ENCODE measurements at places on chromosomes 3 and 15. TPM values are rescaled to one million over a fixed set of nuclear protein-coding genes. Genes with fewer than 3 reads are reported as not detected.

DNA sequence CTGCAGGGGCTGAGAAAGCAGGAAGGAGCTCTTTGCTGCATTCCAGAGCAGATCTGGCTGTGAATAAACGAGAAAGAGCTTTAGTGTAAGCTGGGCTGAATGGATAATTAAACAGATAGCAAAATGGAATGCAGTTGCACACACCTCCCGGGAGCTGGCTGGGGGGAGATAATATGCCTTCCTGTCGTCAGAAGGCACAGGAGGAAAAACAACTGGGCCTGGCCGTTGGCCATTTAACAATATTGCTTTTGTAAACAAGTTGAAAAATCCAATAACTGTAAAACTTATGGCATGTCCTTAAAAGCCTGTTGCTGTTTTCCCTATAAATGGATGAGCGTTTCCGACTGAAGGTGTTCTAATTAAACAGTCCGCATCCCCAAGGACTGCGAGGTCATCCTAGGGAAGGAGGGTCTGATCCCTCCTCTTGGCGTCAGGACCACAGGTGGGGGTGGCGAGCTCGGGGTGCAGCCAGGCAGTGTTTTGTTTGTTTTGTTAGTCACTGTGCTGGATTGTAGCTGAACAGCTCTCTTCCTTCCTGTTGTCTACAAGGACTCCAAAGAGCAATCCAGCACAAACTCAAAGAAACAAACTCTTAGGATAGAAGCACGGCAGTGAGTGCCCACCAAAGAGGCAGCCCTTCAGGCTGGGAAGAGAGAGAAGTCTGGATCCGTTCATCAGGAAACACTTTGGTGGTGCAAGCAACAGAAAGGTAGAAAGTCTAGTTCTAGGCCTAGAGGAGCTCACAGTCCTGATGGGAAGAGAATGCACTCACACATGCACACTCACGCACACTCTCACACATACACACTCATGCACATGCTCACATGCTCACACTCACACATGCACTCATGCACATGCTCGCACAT is 133.4 kb upstream of the SMAD3 start:
- no peak overlapping the region for H3K27ac ChIP-seq
- H3K36me3 ChIP-seq: no peaks in the 10 kb centered on the region
- peaks cover 5% of the 10 kb centered on the region for H3K4me1 ChIP-seq
- DNase-seq: no peak

- H3K4me1 ChIP-seq: peaks cover 36% of the 10 kb centered on the region
- H3K4me3 ChIP-seq: no peak overlapping the region
- H3K27ac ChIP-seq: peak overlapping the region; percentile 32
- H3K36me3 ChIP-seq: peaks cover 17% of the 10 kb centered on the region
- H3K27me3 ChIP-seq: peaks cover 5% of the 10 kb centered on the region
These were observed 57.2 kb downstream of the OXNAD1 start for GRCh38 chr3:16322189-16322588.

DNA sequence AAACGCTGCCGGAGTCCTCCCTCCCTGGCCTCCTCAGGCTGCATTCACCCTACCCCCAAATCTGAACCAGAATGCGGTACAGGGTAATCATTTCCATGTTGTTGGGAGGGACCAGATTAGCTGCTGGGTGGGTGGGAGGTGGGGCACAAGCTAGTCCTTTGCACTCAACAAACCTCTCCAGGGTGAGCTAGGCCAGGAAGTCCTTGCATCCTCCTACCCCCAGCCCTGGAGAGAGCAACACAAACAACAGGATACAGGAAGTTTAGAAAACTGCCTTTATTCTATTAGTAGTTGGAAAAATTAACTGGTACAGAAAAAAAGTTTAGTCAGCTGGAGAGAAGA is 702 bp upstream of the GPX1 start:
- peak overlapping the region; percentile 86 for H3K27ac ChIP-seq
- H3K4me3 ChIP-seq: peak overlapping the region; percentile 95
- H3K27me3 ChIP-seq: peaks cover 2% of the 10 kb centered on the region
- peaks cover 15% of the 10 kb centered on the region for H3K36me3 ChIP-seq
- H3K4me1 ChIP-seq: peaks cover 15% of the 10 kb centered on the region

GRCh38 chr3:14425581-14426304 is 23.3 kb downstream of the SLC6A6 start:
- H3K27ac ChIP-seq: peak overlapping the region; percentile 89
- H3K36me3 ChIP-seq: peaks cover 6% of the 10 kb centered on the region
- H3K4me1 ChIP-seq: peaks cover 86% of the 10 kb centered on the region
- peak; percentile 75 for DNase-seq
- H3K4me3 ChIP-seq: peak overlapping the region; percentile 87

DNA sequence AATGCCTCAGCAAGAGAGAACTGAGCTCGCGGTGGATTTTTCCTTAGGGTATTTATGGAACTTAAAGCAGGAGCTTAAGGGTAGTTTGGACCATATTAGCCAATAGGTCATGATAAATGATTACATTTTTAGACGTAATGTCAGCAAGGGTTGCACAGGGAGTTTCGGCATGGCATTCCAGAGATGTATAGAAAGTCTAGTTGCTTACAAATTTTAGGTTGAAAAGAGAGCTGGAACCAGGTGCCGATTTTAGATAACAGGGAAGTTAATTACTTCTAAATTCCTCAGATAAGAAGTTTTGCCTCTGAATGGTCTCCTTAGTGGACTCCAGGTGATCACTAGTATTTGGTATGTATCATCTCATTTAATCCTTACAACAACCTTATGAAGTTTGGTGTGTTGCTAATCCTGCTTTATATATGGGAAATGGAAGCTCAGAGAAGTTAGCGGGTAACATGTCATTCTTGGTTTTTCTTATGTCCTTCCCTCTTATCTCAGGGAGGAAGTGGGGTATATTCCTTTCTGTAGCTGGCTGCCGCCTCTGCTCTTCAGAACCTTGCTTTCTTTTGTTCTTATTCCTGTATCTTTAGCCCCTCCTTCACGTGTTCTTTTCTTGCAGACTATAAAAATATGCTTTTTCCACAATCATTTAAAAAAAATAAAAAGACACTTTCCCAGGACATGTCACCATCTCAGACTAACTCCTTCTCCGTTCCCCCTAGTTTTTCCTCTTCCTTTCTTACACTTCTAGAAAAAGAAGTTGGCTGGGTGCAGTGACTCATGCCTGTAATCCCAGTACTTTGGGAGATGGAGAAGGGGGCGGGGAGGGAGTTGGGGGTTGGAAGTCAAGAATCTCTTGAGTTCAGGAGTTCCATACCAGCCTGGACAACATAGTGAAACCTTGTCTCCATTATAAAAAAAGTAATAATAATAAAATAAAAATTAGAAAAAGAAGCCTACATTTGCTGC is 25.7 kb downstream of the IQGAP1 start:
- peaks cover 94% of the 10 kb centered on the region for H3K4me1 ChIP-seq
- peak overlapping the region; percentile 84 for H3K4me3 ChIP-seq
- peaks cover 3% of the 10 kb centered on the region for H3K27me3 ChIP-seq
- H3K27ac ChIP-seq: peak overlapping the region; percentile 97
- H3K36me3 ChIP-seq: peaks cover 9% of the 10 kb centered on the region
- DNase-seq: no peak

- no peaks in the 10 kb centered on the region for H3K4me1 ChIP-seq
- H3K4me3 ChIP-seq: no peak overlapping the region
- H3K27ac ChIP-seq: no peak overlapping the region
- DNase-seq: no peak
- H3K27me3 ChIP-seq: peaks cover 2% of the 10 kb centered on the region
These were observed 114.8 kb downstream of the CACNA2D3 start for GRCh38 chr3:54237109-54237508.

Gene ITPKA
- not detected for polyA plus RNA-seq

Data from immature natural killer cell (primary cell).